ENCODE measurements at places on chromosomes 4 and X.

- DNase-seq = no peak
Measured at GRCh38 chrX:30577362-30577991, at the start of gene TASL. TASL (minus strand) TSS chrX:30577766; CDS start chrX:30560355, 17,411 bp downstream.

DNA sequence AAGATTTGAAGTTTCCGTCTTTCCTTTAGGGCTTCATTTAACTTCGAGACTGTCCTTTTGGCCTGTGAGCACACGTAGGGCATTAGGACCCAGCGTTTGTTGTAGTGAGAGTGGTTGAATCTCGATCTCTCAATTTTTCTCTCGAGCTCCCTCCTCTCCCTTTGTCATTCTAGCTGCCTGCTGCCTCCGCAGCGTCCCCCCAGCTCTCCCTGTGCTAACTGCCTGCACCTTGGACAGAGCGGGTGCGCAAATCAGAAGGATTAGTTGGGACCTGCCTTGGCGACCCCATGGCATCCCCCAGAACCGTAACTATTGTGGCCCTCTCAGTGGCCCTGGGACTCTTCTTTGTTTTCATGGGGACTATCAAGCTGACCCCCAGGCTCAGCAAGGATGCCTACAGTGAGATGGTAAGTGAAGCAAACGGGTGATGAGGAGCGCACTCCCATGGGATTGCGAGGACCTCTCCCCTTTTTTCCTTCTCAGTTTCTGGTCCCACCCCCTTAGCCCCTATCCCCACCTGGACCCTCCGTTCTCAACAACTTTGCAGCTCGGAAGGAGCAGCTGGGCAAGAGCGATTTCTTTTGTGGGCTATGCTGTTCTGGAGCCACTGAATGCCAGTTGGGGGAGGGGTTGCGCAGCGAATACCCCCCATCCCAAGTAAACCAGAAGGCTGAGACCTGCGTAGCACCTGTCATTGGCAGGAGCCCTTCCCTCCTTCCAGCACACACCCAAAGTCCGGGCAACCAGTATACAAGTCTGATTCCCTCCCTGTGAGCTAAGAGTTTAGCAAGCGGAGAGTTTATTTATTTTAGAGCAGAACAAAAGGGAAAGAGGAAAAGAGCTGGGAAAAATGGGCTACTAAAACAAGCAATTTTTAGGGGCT, at the start of gene TMEM35A:
Gene TMEM35A, plus strand, starts transcription at position 164 of the 883 bp plus-strand sequence. Its CDS starts 124 bp downstream, at position 288.
- DNase-seq = peak; percentile 21

DNA sequence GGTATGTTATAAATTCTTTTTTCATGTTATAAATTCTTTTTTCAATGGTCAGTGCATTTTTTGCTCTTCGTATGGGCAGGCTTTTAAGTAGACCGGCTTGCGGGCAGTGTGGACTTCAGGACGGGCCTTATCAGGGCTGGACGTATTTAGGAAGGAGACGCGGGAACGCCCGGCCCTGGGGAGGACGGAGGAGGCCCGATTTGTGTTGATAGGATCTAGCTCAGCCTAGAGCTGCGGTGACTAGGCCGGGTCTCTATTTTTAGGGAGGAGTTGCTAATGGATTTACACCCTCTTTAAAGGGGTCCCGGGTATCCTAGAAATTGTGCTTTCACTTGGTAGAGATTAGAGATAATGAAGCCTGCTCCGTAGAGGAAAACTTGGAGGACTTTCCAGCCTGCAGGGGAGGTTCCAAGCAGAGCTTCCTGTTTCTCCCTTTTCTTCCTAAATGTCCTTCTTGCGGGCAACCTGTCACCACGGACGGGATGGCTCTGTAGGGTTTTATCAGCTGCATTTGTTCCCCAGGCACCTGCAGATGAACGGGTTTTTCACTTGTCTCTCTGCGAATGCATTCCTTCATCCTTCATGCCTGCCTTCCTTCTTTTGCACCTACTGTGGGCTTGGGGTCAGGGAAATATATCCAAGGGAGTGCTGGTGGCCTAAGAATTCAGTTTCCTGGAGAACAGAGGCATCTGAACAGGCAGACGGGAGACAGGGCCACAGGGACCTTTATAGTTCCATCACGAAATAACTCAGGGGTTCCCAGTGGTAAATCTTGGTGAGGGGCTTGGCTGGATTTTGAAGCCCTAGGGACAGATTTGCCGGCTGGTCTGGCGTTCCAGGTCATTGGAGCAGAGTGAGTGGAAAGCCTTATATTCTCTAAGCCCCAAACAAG, 1.4 kb downstream of the CD99 start:
- DNase-seq = peak; percentile 40

- DNase-seq = no peak
Measured at GRCh38 chr4:12861422-12861821, 622.7 kb downstream of the RAB28 start.

DNA sequence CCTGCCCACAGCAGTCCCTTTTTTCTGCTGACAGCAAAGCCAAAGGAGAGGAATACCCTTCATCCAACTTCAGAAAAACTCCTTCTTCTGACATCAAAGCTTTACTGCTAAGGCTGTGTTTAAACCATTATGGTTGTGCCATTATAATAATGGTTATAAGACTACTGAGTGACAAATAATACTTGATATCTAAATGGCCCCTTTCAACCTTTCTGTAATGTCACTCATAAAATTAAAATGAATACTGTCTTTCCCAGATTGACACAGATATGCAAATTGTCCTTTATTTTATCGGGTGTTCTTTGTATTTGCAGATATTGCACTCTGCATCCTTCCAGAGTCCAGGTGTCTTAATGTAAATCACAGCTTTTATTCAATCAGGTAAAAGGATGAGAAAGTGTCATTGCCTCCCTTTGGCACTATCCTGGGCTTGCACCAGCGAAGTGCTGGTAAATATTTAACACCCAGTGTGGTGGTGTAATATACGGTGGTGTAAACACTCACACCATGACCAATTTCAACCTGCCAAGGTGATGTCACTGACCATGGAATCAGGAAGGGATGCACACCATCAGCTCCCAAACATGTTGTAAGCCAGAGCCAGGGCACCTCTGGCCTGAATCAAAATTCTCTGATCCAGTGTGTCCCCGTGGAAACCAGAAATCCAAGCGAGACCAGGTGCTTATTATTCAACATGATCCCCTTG, 139.4 kb upstream of the TENM3 start:
- DNase-seq = no peak

- DNase-seq = no peak
Measured at GRCh38 chr4:86152454-86152853, 207.4 kb downstream of the MAPK10 start.

DNA sequence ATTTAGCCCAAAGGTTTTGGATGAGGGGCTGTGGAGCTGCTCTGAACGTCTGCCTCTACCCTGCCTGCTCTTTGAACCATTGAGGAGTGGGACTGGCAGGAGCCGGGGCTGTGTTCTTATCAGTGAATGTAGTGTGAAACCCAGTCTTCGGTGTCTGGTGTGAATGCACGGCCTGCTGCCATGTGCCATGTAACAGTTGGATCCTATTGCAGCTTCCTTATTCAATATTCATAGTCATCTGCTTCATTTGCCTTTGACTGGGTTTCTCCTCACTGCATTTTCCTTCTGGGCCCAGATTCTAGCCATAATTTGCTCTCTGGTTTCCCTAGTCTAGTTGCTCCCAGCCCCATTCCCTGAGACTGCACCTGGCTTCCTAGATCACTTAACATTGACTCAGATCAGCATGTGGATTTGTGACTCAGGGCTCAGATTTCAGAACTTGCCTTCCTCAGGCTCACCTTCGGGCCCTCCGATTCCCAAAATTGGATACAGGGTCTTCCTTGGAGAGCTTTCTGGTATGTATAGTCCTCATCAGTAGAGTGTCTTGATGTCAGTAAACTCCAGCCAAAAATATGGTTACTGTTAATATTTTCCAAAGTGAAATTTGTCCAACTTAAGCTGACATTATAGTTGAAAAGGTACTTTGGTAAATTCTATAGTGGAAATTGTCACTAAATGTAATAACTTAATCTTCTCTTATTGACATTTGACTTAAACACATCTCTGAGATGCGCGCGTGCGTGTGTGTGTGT, 94.0 kb upstream of the DDIT4L start:
- DNase-seq = no peak

GRCh38 chrX:79511799-79512198, 144.7 kb upstream of the ITM2A start:
- DNase-seq = no peak

DNA sequence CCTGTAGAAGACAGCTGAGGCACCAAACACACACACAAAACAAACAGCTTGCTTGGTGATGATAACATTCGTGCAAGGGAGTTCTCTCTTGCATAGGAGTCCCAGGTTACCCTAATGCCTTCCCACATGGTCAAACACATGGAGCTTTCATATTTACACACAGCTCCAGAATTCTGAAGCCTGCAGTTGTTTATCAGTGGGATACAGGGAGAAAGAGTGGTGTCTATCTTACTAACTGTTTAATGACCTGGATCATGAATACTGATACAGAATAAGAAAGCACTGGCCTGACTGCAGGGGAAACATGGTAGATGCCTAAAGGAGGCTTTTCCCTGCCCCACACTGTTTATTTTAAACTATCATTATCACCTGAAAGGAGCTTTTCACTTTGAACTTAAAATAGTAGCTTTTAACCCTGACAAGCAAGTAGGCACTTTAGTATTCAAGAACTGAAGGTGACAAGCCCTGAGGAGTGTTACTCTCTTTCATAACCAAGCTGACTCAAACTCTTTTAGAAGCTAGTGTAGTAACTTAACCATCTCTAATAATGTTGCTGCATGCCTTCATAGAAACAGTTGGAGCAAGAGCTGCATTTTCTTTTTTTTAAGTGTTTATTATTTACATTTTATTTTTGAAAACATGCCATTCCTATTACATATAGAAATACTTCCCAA, 15.6 kb downstream of the TET2 start:
- DNase-seq = no peak

DNA sequence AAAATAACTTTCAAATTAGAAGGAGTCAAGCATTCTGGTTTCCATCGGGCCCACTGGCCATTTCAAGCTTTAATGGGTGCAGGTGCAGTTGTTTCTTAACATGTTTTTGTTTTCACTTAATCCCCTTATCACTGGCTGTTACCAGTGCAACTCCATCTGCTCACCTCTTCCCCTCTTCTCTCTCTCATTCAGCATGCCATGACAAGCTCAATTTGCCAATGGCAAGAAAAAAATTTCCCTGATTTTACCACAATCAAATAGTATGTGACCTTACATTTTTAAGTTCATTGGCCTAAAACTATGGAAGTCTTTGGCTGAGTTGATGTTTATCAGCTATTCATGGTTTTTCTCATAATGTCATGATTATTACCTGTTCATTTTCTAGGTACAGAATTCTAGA, 299.1 kb upstream of the BMP3 start:
- DNase-seq = no peak

DNA sequence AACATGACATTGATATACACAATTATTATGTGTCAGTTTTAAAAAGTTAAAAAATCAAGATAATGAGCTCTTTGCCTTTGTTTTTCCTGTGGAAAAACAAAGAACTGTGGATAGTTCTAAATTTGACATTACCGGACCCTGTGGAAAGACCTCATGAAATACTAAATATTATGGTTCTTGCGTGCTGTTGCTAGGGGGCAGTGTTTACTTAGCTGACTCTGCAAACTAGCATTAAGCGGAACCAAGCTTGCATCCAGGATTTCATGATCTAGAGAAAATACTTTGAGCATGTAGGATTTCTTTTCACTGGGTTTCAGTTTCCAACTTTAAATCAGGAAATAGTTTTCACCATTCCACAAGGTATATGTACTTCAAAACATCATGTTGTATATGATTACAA, 33.6 kb downstream of the CLCN4 start:
- peak; percentile 36 for DNase-seq

DNA sequence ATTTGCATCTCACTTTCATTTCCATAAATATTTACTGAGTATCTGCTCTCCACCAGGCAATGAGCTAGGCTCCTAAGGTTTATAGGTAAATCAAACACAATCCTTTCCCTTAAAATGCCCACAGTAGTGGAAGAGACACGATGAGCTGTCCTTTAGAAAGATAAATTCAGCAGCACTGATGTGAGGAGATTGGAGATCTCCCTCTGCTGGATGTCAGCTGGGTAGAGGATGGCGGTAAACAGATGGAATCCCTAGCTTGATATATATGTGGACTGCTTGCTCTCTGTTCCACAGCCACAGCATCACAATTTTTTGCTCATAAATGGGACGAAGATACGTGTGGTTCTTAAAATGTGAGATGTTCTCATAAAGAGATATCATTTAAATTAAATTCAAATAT, 216.4 kb upstream of the RASGEF1B start:
- DNase-seq = no peak

DNA sequence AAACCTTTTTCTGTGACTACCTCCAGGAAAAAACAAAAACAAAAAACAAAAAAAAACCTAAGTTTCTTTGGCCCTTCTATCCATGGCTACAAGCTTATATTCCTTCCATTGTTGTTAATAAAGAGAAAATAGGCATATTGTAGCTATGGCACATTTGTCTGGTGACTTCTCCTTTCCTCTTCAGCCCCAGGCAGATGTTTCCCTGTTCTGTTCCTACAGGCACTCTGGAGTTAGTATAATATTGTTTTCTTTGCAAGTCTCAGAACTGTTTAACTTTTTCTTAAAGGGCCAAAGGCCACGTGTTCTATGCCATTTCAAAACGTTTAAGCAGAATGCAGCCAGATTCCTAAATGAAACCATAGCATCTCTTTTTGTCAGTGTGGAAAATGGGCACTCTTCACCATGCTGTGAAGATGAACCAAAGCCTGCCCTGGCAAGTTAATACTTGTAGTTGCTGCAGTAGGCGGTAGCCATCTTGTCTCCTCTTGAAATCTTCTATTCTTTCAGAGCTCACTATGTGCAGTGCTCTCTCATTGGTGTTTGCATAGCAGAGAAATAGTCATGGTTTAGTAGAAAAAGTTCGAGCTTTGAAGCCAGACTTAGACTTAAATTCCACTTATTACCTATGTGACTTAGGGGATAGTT, 44.8 kb upstream of the MTMR1 start:
- DNase-seq = no peak

- no peak for DNase-seq
Measured at GRCh38 chr4:122528879-122529278, 72.4 kb upstream of the IL2 start.

GRCh38 chrX:131812847-131813825, 210.0 kb upstream of the STK26 start:
- DNase-seq = peak; percentile 65

- no peak for DNase-seq
Measured at GRCh38 chr4:37715889-37716402, 29.8 kb upstream of the RELL1 start.

GRCh38 chr4:2823671-2824328, 19.8 kb upstream of the ADD1 start:
- DNase-seq = no peak

All from AG08396 (cell line).